Fibroblast of mammary gland (primary cell): ENCODE measurements at places on chromosomes 16 and 17.

DNA sequence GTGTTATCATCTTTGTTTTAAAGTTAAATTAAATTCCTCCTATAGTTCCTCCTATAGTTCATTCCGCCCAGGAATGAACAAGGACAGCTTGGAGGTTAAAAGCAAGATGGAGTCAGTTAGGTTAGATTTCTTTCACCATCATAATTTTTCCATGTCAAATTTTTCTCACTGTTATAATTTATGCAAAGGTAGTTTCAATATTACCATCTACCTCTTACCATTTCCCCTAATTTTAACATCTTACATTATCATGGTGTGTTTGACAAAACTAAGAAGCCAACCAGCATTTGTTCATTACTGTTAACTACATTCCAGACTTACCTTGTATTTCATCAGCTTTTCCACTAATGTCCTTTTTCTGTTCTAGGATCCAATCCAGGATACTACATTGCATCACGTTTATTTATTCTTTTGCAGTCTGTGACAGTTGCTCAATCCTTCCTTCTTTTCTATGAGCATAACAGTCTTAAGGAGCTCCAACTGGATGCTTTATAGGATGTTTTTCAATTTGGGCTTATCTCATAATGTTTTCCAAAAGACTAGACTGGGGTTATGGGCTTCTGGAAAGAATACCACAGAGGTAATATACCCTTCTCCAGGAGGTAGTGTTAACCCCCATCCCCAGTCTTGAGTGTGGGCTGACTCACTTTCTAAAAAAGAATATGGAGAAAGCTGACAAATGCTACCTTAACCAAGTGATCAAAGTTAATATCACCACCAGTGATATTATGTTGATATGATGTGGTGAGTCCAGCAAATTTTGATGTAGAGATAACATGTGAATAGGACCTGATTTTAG is 158.5 kb downstream of the PPM1E start:
- peak; percentile 70 for DNase-seq

DNA sequence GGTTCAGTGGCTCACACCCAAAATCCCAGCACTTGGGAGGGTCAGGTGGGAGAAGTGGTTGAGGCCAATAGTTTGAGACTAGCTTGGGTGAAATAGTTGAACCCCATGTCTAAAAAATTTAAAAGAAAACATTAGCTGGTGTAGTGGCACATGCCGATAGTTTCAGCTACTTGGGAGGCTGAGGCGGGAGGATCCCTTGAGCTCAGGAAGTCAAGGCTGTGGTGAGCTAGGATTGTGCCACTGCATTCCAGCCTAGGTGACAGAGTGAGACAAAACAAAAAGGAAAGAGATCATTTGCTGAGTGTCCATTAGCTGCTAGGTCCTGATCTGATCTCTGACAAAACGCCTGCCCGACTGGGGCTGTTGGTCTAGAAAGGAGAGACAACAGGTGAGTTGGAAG is 14.1 kb upstream of the DBNDD1 start:
- no peak for DNase-seq

- DNase-seq, result no peak
Measured at GRCh38 chr17:81328489-81328888, 33.4 kb upstream of the SLC38A10 start.

GRCh38 chr17:16314189-16314588 is 39.1 kb downstream of the CENPV start:
- DNase-seq, result no peak

DNA sequence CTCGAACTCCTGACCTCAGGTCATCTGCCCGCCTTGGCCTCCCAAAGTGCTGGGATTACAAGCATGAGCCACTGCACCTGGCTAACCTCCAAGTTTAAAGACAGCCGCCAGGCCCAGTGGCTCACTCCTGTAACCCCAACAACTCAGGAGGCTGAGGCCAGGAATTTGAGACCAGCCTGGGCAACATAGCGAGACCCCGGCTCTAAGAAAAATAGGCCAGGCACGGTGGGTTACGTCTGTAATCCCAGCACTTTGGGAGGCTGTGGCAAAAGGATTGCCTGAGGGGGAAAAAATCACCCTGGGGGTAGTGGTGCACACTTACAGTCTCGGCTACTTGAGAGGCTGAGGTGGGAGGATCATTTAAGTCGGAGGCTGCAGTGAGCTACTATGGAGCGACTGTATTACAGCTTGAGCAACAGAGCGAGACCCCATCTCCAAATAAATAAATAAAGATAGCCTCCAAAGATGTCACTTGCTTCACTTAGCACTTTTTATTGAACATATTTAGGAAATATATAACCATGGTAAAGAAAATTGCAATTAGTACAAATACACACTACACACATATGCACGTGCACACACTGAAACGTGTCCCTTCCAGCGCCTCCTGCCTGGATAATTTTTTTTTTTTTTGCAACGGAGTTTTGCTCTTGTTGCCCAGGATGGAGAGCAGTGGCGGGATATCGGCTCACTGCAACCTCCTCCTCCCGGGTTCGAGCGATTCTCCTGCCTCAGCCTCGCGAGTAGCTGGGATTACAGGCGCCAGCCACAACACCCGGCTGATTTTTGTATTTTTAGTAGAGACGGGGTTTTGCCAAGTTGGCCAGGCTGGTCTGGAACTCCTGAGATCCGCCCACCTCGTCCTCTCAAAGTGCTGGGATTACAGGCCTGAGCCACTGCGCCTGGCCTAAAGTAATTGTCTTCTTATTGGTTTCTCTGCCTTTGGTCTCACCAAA is 1.4 kb upstream of the BCKDK start:
- no peak for DNase-seq

GRCh38 chr16:15952265-15952711 is 2.9 kb downstream of the ABCC1 start:
- no peak for DNase-seq

- DNase-seq, result peak; percentile 50
Measured at GRCh38 chr17:66152756-66153155, 39.2 kb downstream of the CEP112 start.

DNA sequence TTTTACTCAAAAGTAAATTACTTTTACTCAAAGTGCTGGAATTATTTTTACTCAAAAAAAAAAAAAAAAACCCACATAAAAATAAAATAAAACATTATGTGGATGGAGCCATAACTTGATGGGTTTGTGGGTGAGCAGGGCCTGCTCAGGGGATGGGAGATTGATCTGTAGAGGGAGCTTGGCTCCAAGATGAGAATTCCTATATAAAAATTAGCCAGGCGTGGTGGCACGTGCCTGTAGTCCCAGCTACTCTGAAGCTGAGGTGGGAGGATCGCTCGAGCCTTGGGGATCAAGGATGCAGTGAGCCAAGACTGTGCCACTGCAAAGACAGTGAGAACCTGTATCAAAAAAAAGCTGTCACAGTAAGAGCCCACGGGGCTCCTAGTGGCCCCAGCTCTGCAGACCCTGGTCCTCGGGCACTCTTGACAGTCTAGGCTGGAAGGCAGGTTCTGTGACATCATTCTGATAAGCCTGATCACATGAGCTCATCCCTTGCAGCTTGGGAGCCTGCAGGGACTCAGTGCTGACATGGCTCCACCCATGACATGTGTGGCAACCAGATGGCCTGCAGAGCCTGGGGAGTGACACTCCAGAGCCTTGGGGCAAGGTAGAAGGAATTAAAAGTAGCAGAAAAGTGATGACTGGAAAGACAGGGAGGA is 42.5 kb downstream of the ST3GAL2 start:
- peak; percentile 36 for DNase-seq

- no peak for DNase-seq
Measured at GRCh38 chr16:11200592-11200991, 55.4 kb downstream of the SOCS1 start.

DNA sequence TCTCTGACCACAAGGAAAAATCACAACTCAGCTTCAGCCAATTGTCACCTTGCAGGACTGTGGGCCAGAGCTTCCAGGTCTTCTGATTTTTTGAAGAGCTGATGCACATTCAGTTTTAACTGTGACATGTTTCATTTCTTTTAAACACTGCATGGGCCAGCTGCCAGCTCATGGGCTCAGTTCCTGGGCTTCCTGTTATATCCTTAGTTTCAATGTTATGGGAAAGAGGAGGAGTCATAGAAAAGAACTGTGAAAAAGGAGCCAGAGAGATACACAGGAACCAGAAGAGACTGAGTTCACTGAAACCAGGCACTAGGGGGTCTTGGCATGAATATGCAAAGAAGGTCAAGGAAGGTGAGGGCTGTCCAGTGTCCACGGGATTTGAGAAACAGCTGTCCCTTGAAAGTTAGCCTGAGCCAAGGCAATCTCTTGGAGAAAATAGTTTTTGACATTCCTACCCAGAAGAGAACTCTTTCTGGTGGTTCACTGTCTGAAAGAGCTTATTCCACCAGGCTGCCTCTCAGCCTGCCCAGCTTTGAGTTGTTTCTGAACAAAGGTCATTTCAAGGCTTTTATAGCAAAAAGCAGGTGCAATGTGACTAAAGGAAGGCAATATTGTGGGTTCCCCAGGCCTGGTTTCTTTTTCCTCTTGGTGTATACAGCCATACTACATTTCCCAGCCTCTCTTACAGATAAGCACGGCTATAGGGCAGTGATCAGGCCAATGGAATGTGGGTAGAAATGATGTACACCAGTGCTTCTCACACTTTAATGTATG is 10.5 kb downstream of the PDILT start:
- DNase-seq, result no peak

GRCh38 chr16:22641131-22641628 is 130.5 kb downstream of the NPIPB5 start:
- DNase-seq, result peak; percentile 59

- DNase-seq, result no peak
Measured at GRCh38 chr17:238964-239259, 57.5 kb upstream of the DOC2B start.

- no peak for DNase-seq
Measured at GRCh38 chr16:48459167-48459566, 74.0 kb upstream of the SIAH1 start.

GRCh38 chr17:62681061-62681938 is 53.8 kb downstream of the MRC2 start:
- DNase-seq, result no peak

- DNase-seq, result no peak
Measured at GRCh38 chr17:7846765-7847661, 7.9 kb upstream of the TMEM88 start.

DNA sequence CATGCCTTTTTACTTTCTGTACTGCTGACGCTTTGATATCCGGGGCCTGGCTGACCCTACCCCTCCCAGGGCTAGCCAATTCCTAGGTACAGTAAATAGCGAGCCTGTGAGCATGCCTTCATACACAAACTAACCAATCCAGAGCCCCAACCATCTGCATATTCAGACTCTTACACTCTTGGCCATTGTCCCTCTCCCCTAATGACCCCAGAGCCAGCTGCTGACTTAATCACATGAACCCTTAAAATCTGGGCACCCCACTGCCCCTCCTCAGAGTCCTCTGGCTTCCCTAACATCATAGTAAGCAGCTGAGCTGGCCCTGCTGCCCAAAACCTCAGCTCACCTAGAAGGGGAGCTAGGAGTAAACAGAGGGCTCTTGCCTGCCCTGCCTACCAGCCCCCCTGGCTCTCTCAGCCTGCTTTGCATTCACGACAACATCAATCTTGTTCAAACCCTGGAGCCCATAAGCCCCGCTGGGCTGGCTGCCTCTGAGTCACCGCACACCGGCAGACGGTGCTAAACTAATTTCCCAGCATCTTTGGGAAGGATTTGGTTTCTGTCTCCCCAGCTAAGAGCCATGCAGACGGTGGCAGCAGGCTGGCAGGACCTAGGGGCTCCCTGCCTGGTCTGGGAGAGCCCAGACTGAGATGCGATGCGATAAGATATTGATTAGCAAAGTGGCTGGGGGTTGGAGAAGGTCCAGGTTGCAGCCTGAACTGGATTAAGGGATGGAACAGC is 63.2 kb downstream of the CLEC19A start:
- no peak for DNase-seq

DNA sequence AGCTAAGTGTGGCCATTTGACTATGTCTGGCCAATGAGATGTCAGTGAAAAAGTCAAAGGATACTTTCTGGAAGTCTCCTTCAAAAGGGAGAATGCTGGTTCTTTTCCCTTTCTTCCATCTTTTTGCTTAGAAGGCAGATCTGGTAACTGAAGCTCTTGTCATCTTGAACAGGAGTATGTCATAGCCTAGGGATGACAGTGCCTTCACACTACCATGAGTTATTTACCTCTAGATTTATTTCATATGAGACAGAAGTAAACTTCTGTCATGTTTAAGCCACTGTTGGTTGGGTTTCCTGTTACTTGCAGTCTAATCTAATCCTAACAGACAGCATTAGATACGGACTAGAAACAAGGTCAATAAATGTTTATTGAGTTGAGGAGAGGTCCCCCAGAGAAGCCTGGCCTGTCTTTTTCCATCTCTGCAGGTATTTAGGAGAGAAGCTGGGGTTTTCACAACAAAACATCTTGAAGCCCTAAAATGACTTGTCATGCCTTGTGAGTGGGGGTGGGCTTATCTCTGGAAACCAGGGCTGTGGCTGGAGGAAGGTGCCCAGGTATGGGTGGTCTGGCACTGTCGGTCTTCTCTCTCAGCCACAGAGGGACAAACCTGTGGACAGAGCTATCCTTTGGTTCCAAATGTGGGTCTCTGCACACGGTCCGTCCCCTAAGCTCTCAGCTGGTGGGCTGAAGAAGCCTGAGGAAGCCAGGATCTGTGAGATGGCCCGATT is 28.5 kb downstream of the TMEM98 start:
- DNase-seq, result no peak

- DNase-seq, result peak; percentile 37
Measured at GRCh38 chr16:12661656-12662172, 142.0 kb downstream of the CPPED1 start.

- peak; percentile 66 for DNase-seq
Measured at GRCh38 chr16:46673320-46674013, 15.5 kb downstream of the VPS35 start.

GRCh38 chr16:11347831-11348230 is 2.6 kb downstream of the RMI2 start:
- DNase-seq, result no peak

DNA sequence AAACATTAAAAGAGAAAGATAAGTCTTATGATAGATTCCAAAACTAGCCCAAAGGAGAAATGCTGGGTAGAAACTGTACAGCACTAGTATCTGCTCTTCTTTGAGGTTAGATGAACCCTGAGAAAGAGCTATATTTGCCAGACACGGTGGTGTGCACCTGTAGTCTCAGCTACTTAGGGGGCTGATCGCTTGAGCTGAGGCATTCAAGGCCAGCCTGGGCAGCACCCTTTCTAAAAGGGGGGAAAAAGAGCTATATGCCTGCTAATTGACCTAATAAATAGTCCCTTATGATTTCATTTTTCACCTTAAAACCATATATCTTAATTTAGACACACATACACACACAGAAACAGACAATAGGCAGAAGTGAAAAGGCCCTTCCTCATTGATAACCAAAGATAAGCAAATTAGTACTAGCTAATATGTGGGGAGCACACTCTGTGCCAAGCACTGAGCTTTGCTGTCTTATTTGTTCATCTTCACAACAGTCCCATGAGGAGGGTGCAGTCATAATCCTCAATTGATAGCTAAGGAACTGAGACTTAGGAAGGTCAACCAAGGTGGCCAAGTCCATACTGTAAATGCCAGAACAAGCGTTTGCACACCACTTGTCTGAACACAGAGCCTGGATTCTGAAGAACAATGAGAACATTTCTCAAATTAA is 56.6 kb upstream of the NLK start:
- no peak for DNase-seq

DNA sequence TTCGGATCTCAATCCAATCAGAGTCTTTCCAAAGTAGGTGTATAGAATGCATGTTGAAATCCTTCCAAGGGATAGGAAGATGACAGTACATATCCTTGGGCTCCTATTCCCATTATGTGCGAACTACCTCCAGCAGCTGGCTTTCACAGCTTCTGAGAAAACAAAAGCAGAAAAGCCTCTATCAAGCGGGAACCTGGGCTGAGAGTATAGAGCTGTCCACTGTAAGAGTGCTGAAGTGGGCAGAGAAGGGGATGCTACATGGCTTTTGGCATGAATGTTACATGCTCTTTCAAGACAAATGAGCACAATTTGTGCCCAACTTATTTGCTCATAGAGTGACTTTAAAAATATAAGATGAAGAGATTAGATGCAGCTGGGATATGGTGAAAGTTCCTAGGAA is 993.5 kb downstream of the CDH8 start:
- DNase-seq, result no peak
